IPS DF 19.7 (cell line): ENCODE measurements at places on chromosomes 3 and 15.
A peak's percentile ranks its signal among the peaks of the same experiment; 100 is the strongest.

GRCh38 chr3:194944526-194944925 lies 258.8 kb downstream of the FAM43A start:
- DNase-seq: no peak

DNA sequence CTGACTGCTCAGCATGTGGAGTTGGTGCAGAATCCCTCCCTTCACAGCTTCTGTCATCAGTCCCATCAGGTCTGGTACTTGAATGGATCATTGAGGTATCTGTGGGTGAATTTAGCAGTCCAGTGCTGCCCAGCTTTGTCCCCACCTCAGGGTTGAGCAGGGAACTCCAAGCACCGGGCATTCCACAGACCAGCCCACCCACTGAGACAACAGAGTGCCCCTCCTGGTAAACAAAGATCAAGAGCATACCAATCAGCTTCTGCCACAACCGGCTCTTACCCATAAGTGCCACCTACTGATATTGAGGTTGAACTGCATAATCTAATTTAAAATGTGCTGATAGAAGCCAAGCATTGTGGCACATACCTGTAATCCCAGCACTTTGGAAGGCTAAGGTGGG lies 57.1 kb upstream of the FXR1 start:
- DNase-seq: peak; percentile 61

- DNase-seq: no peak
Measured at GRCh38 chr3:197317250-197317963, 19.0 kb upstream of the DLG1 start.

DNA sequence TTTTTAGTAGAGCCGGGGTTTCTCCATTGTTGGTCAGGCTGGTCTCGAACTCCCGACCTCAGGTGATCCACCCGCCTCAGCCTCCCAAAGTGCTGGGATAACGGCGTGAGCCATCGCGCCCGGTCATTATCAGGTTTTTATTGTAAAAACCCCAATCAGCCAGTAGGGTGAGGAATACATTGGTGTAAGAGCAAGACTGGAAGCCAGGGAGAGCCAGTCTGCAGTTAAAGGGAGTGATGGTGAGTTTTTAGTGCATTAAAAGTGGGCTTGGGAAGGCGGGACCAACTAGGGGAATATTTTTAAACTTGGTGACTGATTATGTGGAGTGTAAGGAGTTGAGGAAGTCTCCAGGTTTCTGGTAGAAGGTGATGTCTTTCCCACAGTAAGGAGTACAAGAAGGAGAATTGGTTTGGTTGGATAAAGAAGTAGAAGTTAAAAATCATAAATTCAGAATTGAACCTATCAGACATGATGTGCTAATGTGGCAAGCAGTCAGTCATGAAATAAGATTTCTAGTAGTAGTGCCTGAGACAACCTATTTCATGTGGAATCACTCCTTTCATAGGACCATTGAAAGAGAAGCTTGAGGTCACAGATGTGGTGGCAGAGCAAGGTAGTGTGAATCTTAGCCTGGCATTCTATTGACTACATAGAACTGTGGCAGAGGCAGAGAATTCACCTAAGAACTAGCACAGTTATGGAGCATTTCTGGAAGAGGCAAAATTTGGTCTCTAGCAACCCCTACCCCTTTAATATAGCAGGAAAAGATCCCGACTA lies 2.4 kb upstream of the DCBLD2 start:
- DNase-seq: no peak

- DNase-seq: no peak
Measured at GRCh38 chr3:142863930-142864920, 24.7 kb downstream of the PCOLCE2 start.

- DNase-seq: no peak
Measured at GRCh38 chr3:11850003-11850402, 3.3 kb upstream of the TAMM41 start.

GRCh38 chr3:128707928-128708494 lies 18.0 kb upstream of the RAB7A start:
- DNase-seq: no peak

GRCh38 chr3:128237348-128238183 lies 84.3 kb downstream of the EEFSEC start:
- no peak for DNase-seq

- no peak for DNase-seq
Measured at GRCh38 chr3:165211721-165212120, 15.5 kb upstream of the SLITRK3 start.

DNA sequence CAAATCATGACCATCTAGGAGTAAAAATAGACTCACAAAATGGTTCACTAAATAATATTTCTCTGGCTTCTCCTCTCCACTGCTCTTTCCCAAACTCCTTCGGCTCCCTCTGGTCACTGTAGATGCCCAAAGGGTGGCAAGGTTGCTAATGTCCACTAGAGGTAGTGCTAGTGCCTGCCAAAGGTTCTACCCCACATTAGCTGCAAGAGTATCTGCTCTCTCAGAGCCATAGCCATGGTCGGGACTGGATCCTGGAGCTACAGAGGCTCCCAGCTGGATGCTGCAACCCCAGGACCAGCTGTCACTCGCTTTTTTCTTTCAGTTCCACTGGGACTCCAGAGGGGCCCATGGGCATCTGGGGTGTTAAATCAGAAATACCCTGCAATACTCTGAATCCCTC lies 8.5 kb downstream of the HTR3D start:
- DNase-seq: peak; percentile 50

DNA sequence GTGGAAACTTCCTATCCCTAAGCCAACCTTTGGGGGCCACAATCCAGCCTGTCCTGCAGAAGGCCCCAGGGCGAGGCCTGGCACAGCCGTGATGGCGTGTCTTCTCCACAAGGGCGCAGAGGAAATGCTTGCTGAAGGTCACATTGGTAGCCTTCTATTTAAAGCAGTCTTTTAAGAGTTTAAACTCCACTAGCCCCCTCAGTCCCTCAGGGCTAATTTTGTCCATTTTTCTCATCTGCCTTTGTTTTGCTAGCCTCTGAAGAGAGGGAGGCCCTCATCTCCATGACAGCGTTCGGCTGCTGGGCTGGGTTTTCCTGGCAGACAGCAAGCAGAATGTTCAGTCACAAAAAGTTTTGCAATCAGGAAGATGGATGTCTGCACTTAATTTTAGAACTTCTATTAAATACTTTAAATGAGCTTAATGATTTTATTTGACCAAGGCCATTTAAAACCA lies 40.8 kb downstream of the RARB start:
- DNase-seq: no peak
